ENCODE measurements at places on chromosomes 16 and 17. TPM values are rescaled to one million over a fixed set of nuclear protein-coding genes. Genes with fewer than 3 reads are reported as not detected.

Gene SLC2A4
- 0.63 TPM for total RNA-seq

Gene GNG13
- total RNA-seq, result not detected

Gene TMEM92
- total RNA-seq, result 6.6 TPM

Gene CCDC200
- total RNA-seq, result not detected

Gene CHST4
- total RNA-seq, result not detected

Gene STARD3
- total RNA-seq, result 55.5 TPM

Gene ARL5C
- not detected for total RNA-seq

DNA sequence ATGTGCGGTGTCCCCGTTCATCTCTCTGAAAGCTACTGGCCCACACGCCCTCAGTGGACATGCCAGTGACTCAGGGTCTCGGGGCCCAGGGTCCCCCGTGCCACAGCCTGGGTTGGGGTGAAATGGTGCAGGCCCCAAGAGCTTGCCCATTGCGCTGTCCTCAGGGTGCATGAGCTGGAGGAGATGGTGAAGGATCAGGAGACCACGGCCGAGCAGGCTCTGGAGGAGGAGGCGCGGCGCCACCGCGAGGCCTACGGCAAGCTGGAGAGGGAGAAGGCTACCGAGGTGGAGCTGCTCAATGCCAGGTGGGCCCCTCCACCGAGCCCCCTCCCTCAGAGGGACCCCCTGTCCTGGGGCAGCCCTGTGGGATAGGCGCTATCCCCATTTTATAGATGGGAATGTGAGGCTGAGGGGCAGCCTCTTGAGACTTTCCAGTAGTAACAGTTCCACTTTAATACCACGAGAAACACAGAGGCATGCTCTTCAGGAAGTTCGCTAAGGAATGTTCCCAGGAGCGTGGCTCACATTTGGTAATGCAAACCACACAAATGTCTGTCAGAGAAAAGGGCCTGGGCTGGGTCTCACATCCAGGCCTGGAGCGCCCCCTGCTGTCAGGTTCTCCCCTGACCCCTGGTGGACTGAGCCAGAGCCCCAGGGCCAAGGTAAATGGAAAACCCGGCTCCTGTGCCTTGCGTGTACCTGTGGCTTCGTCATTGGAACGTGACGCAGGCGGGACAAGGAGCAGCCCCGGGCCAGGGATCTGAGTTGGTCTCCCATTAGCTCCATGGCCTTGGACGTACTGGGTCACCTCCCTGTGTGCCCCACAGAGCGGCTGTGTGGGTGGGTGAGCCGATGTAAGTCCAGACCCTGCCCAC lies 133.7 kb downstream of the RAB11FIP4 start:
- no peaks in the 10 kb centered on the region for H3K4me1 ChIP-seq
- H3K27me3 ChIP-seq, result no peaks in the 10 kb centered on the region
- H3K4me3 ChIP-seq, result no peak overlapping the region
- DNase-seq, result peak; percentile 96
- no peaks in the 10 kb centered on the region for H3K36me3 ChIP-seq
- no peak overlapping the region for H3K27ac ChIP-seq

DNA sequence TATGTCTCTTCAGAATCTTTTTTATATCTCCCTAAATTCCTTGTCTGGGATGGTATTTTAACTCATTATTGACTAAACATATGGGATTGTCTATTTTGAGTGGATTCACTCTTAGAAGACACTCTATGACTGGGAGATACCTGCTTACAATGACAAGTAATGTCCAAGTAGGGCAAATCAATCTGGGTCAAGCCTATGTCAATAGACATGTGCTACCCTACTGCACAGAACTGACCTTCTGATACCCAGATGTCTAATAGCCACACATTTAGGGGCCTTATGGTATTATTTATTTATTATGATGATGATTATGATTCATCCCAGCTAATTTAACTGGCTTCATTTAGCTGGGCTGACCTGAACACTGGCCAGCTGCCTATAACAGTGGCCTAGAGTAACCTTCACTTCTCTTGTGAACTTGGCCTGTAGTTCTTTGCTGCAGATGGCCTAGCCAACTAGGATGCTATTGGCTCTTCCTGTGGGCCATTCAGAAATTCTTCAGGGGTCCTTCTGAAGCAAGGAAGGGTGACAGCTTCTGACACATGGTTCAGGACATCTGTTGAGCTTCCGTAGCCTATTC lies 138.0 kb downstream of the ANKFN1 start:
- no peak for DNase-seq
- no peaks in the 10 kb centered on the region for H3K4me1 ChIP-seq
- no peak overlapping the region for H3K27ac ChIP-seq
- H3K27me3 ChIP-seq, result no peaks in the 10 kb centered on the region

DNA sequence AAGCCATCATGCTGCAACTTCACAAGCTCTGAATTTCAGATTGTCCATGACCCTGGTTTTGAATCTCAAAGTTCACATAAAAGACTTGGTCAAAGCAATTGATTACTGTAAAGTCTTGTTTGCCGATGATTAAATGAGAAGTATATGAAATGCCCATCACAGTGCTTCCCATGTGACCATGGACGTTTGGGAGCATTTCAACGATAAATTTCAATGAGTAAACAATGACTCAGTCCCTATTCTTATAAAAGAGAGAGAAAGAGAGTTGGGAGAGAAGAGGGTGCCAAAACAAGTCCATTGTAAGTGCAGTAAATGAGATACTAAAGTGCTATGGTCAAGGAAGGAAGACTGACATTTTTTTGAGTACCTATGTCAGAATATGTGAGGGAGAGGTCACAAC lies 276.9 kb downstream of the SOX9 start:
- H3K4me1 ChIP-seq, result peaks cover 23% of the 10 kb centered on the region
- no peak overlapping the region for H3K27ac ChIP-seq
- H3K36me3 ChIP-seq, result peaks cover 11% of the 10 kb centered on the region
- no peaks in the 10 kb centered on the region for H3K27me3 ChIP-seq
- no peak for DNase-seq
- H3K4me3 ChIP-seq, result no peak overlapping the region

DNA sequence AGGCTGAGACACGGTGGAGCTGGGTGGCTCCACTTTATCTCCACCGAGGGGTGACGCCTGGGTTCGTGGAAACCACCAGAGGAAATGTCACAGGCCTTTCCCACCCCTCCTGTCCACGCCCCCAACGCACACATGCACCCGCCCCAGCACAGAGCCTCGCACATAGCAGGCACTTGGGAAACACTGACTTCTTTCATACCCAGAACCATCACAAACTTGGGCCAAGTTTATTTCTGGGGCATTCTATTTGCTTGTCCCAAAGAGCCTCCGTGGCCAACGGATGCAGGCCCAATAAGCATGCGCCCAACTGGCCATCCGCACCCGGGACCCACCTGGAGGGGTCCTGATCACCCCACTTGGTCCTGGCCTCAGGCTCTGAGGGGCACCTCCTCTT lies 3.3 kb downstream of the BCAR1 start:
- no peaks in the 10 kb centered on the region for H3K36me3 ChIP-seq
- H3K4me3 ChIP-seq, result peak overlapping the region; percentile 59
- peak overlapping the region; percentile 98 for H3K27ac ChIP-seq
- no peak for DNase-seq

DNA sequence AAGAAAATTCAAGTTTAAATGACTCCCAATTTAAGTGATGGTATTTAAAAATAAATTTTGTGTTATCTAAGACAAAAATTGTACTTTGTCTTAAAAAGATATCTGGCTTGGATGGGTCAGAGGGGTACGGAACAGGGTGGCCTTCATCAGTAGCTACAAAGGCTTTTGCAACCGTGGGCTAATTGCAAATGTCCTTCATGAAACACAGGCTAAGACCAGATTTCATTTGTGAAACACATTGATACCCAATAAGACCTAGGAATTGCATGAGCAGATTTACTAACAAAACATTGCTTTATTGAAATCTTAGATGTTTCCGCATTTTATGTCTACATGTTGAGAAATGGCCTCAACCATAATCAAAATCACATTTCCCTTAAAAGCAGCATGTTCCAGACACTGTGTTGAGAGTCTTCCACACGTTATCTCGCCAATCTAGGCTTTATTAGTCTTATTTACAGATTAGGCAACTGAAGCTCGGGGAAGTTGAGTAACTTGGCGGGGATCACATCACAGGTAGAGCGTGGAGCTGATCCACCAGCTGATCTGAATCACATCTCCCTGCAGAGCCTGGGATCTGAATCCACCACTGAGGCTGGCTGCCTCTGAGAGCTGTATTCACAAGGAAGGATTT lies 21.8 kb downstream of the FBXO39 start:
- H3K4me1 ChIP-seq, result no peaks in the 10 kb centered on the region
- no peak overlapping the region for H3K27ac ChIP-seq
- peaks cover 6% of the 10 kb centered on the region for H3K27me3 ChIP-seq
- no peak overlapping the region for H3K4me3 ChIP-seq

DNA sequence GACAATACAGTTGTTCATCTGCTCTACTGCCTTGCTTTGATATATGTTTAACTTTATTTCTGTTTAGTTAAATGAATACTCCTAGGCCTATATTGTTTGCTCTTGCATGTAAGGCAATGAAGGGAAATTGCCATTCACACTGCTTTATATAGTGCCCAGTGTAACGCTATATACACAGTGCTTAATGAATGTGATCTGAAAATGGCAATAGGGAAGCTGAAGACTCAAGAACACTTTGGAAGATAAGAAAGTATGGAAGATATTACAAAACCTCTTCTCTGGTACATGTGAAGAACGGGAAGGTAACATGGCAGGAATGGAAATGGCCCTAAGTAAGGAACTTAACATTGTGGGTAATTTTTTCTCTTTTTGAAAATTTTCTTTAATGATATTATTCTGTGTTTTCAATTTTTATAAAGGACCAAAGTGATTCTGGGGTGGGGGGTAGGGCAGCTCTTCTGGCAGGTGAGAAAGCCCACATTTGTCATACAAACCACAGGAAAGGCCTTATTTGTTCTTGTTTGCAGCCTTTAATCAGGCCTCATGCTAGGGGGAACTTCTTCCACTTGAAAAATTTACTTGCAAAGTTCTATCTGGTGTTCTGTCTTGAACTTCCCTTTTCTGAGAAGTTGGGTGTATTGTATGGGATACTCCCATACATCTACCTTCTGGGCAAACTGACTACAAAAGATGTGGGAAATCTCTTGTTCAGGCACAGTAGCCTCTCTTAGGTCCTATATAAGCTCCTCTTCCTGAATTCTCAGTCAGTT lies 100.8 kb upstream of the CORO6 start:
- no peak for DNase-seq
- no peaks in the 10 kb centered on the region for H3K27me3 ChIP-seq

DNA sequence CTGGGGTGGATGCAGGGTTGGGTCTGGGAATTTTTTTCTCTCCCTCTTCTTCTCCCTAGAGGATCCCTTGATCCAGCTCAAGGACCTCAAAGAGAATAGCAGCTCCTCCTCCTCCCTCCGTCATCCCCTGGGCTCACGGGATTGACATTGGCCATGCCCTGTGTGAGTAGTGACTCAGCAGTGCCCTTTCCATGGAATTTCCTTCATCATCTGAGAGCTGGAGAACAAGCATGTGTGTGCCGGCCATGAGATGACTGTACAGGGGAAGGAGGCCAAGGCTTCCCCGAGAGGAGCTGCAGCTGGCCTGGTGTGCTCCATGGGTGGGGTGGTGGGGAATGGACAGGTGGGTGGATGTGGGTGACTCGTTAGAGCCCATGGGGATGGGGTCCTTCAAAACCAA lies 8.9 kb upstream of the WSCD1 start:
- peaks cover 9% of the 10 kb centered on the region for H3K4me1 ChIP-seq
- peaks cover 26% of the 10 kb centered on the region for H3K27me3 ChIP-seq
- no peak for DNase-seq
- H3K27ac ChIP-seq, result no peak overlapping the region
- no peak overlapping the region for H3K4me3 ChIP-seq
- no peaks in the 10 kb centered on the region for H3K36me3 ChIP-seq

- H3K36me3 ChIP-seq, result no peaks in the 10 kb centered on the region
- peaks cover 10% of the 10 kb centered on the region for H3K4me1 ChIP-seq
- H3K27ac ChIP-seq, result no peak overlapping the region
These were observed 9.9 kb downstream of the SLC5A10 start for GRCh38 chr17:18961634-18962493.

DNA sequence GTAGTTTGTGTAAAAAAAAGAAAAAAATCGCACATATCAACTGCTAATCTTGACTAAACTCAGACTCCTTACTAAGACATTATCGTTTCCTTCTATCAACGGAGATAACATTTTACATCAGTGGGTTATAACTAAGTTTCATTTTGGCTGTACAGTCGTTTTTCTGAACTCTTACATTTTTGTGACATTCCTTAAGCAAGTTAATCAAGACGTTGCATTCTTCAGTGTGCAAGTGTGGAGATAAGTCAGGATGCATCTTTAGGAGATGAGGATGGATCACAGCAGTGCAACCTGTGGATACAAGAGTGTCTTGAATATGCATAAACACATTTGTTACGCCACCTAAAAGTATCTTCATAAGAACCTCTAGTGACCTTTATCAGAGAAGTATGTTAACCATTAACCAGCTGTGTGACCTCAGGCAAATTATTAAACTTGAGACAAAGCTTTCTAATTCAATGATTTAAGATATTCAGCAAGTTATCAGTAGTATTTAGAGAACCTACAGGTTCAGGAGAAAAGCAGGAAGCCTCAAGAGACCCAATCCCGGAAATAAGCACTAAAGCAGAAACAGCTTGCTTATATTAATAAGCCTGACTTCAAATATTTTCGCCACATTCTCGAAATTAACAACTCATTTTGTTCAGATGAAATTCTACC lies 9.4 kb downstream of the CMC2 start:
- no peak for DNase-seq
- peak overlapping the region; percentile 63 for H3K27ac ChIP-seq
- H3K36me3 ChIP-seq, result peaks cover 6% of the 10 kb centered on the region
- peak overlapping the region; percentile 27 for H3K4me3 ChIP-seq
- H3K27me3 ChIP-seq, result no peaks in the 10 kb centered on the region

- H3K36me3 ChIP-seq, result no peaks in the 10 kb centered on the region
- no peaks in the 10 kb centered on the region for H3K27me3 ChIP-seq
- H3K4me3 ChIP-seq, result no peak overlapping the region
- H3K27ac ChIP-seq, result no peak overlapping the region
- no peak for DNase-seq
These were observed 74.0 kb upstream of the GSE1 start for GRCh38 chr16:85539084-85539483.

DNA sequence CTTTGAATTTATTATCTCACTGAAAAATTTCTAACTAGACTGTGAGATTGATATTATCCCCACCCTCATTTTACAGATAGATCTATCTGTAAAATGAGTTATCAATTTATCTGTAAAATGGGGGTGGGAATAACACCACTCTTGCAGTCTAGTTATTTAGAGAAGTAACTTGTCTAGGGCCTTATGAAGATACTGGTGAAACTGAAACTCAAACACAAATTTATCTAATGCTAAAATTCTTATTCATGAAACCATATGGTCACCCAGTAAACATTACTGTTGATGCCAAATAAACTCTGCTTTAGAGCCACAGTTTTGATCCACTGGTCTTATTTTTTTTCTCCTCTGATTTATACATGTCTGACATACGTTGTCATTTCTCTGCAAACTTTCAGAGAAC lies 52.1 kb upstream of the SMIM36 start:
- no peaks in the 10 kb centered on the region for H3K36me3 ChIP-seq
- H3K27me3 ChIP-seq, result no peaks in the 10 kb centered on the region
- H3K27ac ChIP-seq, result no peak overlapping the region
- DNase-seq, result no peak
- H3K4me1 ChIP-seq, result no peaks in the 10 kb centered on the region

All from osteocyte (in vitro differentiated cells).